ENCODE measurements at places on chromosomes 7 and 10.

DNA sequence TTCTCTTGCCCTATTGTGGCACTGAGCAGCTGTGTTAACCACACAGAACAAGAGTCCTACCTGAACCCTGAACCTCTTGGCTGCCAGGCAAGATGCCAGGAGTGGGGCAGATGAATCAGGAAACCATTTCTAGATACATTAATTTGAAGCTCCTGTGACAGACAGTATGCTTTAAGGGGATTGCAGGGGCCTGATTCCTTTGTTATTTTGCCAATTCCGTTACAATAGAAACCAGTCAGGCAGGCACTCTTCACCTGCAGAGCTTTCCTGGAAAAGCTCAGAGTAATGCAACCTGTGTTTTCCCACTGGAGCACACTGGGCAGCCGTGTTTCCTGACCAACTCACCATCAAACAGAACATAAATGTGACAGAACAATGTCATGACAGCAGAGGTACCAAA, 233.1 kb downstream of the BMPER start:
- DNase-seq = no peak

GRCh38 chr7:149688836-149689235, 84.6 kb downstream of the ZNF467 start:
- DNase-seq = no peak

DNA sequence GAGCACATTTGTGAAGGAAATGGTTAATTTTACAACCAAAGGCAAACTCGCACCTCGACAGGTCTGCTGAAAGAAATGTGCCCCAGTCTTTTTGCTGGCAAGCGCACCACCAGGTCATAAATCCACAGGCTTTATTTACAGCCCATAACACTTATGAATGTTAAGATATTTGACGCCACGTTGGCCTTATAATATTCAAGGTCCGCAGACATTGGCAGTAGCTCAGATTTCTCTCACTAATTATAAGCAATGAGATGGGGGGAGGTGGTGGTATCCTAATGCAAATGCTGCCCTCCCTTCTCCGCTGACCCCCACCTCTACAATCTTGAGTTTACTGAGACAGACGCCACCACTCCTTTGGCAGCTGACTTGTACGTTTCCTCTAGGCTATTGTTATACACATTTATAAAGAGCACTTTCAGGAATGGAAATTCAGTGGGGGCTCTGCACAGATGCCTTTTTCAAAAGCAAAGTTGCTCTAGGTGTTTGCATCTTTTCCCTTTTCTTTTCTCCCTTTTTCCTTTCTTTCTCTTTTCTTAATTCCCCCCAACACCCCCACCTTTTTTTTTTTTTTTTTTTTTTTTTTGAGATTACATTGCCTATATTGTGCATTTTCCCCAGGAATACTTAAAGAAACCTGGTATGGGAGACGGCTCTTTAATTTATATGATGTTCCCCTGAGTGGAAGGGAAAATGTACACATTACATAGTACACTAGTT, 6.7 kb downstream of the TCF7L2 start:
- DNase-seq = no peak

DNA sequence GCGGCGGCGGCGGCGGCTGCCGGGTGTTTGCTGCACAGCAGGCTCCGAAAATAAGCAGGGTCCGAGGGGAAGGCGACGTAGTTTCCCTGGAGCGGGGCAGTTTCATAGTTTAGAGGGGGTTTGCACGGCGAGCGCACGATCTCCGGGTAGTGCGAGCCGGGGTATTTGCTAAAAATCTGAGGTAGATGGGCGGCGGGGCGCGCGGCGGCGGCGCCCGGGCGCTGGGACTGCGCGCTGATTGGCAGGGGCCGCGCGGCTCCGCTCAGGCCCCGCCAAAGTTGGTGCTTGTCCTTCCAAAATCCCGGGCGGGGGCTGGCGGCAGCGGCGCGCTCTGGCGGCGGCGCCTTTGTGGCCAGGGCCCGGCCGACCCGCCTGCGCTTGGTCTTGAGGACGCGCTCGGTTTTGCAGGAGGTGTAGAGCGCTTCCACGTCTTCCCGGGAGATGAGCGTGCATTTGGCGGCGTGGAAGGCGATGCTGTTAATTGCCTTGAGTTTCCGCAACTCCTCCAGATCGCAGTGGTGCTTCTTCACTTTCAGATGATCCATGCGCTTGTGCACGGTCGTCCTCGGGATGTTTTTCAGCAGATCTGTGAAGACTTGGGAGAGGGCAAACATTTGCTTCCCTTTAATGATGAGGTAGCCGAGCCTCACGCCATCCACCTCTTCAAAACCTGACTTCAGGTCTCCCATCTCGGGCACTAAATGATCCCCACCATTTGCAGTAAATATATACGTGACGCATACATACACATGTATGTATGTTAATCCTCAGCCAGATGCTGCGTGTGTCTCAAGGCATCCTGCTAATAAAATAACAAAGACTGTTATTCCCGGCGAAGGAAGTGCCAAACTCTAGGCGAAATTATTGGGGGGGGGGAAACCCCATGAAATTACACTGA, 8.1 kb downstream of the SKIDA1 start:
- no peak for DNase-seq

DNA sequence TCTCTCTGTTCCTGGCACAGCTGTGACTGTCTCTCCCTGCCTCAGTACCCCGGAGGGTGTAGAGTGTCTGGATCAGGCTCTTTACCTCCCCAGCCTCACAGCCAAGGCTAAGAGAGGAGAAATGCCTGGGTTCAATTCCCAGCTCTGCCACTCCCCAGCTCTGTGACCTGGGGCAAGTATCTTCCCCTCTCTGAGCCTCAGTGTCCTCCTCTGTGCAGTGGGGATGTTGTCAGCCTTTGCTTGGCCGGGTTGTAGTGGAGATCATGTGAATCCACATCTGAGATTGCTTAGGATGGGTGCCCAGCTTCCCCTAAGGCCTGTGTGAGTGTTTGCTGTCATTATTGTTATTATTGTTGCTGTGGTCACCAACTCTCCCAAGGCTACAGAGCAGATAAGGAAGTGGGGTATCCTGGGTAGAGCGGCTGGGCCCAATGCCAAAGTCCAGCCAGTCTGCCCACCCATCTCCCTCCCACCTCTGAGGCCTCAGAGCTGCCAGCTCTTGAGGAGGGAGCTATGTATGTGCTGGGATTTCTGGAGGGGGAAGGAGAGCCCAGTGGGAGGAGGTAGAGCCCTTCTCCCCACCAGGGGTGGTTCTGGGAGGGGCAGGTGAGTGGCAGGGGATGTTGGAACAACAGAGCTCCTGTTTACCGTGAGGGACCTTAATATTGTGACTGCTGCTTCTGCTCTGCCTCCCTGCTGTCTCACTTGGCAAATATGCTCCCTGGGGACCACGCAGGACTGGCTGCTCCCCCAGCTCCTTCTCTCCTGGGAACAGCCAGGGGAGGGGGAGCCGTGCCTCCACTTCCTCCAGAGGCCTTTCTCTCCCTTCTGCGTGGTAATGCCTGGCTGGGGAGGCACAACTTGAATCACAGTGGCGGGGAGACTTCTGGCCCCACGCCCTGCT, 170.5 kb downstream of the RPS24 start:
- no peak for DNase-seq

DNA sequence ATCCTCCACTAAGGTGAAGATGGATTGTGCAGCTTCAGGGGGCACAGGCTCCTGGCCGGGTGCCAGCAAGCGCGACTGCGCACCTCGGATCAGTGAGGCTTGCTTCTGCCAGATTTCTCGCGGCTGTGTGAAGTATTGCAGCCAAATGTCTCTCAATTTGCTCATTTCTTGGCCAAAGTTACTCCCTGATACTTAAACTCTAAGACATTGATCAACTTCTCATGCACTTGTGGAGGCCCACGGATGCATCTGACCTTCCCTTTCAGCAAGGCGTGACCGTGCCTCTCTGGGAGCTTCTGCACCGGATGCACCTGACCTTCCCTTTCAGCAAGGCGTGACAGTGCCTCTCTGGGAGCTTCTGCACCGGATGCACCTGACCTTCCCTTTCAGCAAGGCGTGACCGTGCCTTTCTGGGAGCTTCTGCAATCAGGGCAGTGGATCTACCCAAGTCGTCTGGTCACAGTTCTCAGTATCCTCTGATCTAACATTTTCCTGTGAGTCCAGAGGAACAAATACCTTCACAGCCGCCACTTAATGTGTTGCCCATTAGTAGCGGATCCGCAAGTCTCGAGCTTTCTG, 248.3 kb downstream of the ADARB2 start:
- DNase-seq = no peak

GRCh38 chr10:108014145-108014901, 849.8 kb upstream of the SORCS1 start:
- DNase-seq = no peak

- no peak for DNase-seq
Observed at GRCh38 chr7:142443216-142444010, 185.6 kb upstream of the PRSS58 start.

DNA sequence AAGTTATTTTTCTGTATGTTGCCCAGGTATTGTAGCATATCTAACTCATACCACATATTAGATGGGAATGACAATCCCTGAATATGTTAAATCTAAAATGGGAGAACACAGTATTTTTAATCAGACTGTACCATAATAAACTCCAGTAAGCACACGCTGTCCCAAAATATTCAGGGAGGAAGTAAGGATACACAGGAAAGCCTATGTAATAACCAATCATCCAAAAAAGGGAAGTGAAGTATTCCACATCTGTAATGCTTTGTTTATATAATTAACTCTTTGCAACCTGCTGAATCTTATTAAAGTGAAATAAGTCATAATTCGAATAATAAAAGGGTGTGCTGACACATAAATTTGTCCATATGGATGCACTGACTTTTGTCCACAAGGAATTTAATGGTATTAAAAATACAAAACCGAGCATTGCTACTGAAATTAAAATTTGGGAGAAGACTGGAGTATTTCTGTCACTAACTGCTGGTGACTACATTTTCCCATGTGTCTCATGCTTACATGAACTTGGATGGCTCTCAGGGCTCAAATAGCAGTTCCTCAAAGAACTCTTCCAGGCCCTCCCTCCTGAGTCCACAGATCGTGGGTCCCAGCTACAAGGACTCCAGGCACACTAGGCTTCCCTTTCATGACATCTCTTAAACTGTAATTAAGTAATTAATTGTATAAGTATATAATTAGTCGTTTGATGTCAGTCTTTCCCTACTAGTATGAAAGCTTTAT, 120.6 kb downstream of the NEBL start:
- no peak for DNase-seq

- DNase-seq = no peak
Observed at GRCh38 chr7:88357781-88358525, 51.3 kb upstream of the STEAP4 start.

- no peak for DNase-seq
Observed at GRCh38 chr10:32190890-32191491, 134.8 kb upstream of the KIF5B start.

GRCh38 chr10:95401704-95402469, 111.1 kb upstream of the PDLIM1 start:
- DNase-seq = no peak

DNA sequence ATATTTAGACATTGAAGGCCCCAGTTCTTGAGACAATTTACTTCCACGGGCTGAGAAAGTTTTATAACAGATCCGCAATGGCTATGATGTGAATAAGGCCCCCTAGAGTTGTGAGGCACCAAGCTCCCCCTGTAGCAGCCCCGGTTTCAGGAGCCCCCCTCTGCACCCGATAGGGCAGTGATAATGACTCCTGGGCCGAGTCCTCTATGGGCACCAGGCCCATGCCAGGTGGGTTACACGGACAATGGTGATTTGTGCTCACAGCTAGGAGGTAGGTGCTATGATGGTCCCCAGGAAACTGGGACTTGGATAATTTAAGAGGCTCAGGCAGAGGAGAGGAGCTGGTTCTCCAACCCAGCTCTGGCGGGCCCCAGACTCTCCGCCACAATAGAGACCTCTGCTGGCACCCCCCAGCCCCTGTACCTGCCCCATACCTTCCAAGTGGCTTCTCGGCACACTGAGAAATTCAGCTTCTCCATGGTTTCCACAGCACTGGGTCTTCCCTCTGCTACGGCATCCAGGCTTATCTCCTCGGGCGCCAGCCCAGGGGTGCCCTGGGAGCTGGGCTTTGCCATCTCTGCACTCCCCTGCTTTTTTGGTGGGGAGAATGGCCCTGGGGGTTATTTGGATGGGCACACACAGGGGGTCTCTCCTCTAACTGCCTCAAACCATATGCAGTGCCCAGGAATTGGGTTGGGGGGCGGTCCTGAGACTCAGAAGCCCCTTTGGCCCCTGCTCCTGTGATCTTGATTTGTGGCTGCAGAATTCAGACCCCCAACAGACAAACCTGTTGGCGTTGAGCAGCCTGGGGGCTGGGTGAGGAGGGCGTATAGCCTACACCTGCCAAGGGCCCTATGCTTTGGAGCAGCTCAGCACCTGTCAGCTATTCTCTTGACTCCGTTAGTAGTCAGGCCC, 12.2 kb upstream of the KCP start:
- DNase-seq = peak; percentile 38

GRCh38 chr7:139982927-139983920, 79.5 kb downstream of the PARP12 start:
- DNase-seq = no peak

- DNase-seq = peak; percentile 65
Observed at GRCh38 chr7:44980393-44981034, 1.7 kb upstream of the MYO1G start.

DNA sequence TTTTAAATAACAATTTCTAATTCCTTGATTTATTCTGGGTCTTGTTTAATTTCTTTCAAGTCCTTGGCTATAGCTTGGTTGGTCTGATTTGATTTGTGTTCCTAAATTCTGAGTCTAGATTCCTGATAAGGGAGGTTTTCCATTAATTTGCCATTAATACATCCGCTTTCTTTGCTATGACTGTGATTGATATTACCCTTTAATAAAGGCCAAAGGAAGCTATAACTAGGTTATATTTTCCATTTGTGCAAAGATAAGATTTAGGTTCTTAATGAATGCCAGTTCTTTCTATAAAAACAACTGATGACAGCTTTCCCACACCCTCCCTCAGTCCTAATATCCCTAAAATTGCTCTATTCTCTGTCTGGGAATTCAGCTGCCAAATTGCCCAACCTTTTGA, 28.2 kb downstream of the NDUFB2 start:
- no peak for DNase-seq

DNA sequence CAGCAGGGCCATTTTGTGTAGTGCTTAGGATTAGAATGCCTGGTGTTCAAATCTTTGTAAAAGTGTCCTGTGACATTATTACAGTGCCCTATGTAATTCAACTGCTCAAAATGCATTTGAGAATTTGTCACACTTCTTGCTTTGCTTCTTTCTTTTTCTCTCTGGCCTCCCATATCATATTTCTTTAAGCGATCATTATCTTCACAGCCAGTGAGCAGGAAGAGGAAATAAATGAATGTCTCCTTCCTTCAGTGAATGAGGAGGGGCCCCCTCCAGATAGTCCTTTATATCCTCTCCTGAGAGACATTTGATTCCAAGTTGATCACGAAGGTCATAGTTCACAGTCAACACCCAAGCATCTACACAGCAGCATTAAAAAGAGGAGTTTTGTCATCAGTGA, 425.1 kb upstream of the NPVF start:
- no peak for DNase-seq
